ENCODE measurements at places on chromosomes 11 and 22.

DNA sequence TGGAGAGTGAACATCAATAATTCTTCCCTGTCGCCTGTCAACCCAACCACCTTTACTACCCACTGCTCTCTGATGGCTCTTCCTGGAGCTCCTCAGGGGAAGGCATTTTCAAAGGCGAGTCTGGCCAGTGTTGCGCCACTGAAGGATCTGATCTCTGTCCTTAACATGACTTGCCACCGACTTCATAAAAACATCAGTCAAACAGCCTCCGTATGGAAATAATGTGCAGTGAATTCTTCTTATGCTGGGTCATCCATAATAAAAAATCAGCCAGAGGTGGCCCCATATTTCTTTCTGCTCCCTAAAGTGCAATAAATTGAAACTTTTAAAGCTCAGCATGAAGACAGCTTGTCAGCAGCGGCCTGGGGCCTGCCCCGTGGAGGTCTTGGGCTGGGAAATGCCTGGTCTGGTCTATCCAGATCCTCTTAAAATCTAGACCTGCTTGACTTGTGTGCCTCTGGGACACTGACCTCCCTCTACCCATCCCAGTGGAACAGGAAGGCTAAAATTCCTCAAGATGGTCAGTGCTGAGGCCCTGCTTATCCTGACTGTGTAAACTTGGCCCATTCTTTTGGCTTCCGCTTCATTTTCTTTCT is 199.5 kb downstream of the MYO18B start:
- DNase-seq: no peak

- no peak for DNase-seq
These were observed 7.2 kb upstream of the EHD1 start for GRCh38 chr11:64885367-64886286.

DNA sequence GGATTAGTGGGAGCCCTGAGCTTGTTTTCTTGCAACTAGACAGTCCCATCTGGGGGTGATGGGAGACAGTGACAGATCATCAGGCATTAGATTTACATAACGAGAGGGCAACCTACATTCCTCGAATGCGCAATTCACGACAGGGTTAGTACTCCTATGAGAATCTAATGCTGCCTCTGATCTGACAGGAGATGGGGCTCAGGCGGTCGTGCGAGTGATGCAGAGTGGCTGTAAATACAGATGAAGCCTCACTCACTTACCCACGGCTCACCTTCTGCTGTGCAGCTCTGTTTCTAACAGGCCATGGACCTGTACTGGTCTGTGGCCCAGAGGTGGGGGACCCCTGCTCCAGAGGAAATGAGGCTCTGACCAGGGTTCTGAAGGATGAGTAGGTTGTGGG is 125.5 kb downstream of the FBXO7 start:
- peak; percentile 42 for DNase-seq

DNA sequence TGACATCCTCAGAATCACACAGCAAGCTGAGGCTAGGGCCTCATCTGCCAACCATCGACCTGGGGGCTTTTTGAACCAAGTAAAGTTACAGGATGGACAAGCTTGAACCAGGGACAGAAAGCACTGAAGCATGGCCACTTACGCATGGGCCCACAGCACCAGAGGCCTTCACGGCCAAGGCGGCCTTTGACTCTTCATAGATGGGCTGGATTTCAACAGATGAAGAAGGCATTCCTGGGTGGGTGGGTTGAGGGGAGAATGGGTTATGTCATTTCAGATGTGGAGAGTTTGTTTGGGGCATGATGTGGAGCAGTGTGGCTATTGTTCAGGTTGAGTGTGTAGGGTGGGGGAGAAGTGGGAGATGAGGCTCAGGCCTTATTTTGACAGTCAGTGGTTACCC is 60.2 kb downstream of the LRRC32 start:
- no peak for DNase-seq

DNA sequence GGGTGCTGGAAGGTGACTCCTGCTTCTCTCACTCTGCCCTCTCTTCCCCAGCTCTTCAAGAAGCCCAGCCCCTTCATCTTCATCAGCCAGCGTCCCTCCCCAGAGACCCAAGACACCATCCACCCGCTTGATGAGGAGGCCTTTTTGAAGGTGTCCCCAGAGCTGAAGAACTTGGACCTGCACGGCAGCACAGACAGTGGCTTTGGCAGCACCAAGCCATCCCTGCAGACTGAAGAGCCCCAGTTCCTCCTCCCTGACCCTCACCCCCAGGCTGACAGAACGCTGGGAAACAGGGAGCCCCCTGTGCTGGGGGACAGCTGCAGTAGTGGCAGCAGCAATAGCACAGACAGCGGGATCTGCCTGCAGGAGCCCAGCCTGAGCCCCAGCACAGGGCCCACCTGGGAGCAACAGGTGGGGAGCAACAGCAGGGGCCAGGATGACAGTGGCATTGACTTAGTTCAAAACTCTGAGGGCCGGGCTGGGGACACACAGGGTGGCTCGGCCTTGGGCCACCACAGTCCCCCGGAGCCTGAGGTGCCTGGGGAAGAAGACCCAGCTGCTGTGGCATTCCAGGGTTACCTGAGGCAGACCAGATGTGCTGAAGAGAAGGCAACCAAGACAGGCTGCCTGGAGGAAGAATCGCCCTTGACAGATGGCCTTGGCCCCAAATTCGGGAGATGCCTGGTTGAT is 12.6 kb downstream of the IL10RA start:
- DNase-seq: no peak

DNA sequence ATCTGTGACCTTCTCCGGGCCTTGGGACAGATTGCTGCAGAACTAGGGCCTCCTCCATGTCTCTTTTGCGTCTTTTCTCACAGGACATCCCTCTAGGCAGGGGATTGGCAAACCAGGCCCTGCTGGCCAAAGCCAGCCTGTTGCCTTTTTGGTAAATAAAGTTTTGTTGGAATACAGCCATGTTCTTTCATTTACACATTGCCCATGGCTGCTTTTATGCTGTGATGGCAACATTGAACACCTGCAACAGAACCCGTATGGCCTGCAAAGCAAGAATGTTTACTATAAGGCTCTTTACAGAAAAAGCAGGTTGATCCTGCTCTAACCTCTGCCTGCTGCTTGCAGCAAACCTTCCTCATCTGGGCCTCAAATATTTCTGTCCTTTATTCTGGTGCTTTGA is 56.8 kb upstream of the B3GAT1 start:
- no peak for DNase-seq

DNA sequence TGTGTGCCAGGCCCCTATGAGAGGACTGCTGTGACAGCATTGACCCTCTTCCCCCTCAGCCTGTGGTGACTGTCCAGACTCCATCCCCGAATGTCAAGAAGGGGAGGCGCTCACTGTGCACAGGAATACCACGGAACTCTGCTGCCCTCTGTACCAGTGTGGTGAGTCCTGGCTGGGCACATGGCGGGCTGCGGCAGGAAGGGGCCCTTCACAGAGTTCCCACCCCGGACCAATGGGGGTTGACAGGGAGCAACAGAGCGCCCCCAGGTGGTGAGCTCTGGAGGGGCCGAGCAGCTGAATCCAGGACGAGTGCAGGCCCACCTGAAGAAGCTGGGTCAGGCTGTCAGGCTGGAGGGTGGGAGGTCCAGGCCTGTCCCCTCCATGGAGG is 83.8 kb upstream of the MYOD1 start:
- peak; percentile 48 for DNase-seq

- no peak for DNase-seq
These were observed 775.0 kb upstream of the LRRC4C start for GRCh38 chr11:42234451-42234951.

Data from GM23338 (cell line).